ENCODE measurements at places on chromosomes 5 and 9. TPM values are rescaled to one million over a fixed set of nuclear protein-coding genes. Genes with fewer than 3 reads are reported as not detected.

The LCN9 gene
- not detected for total RNA-seq

The IL13 gene
- not detected for total RNA-seq

- DNase-seq = no peak
- H3K27ac ChIP-seq = no peak overlapping the region
- no peaks in the 10 kb centered on the region for H3K4me1 ChIP-seq
Observed at GRCh38 chr5:23991406-23991805, 484.0 kb downstream of the PRDM9 start.

GRCh38 chr5:2810644-2811043, 59.2 kb upstream of the IRX2 start:
- H3K27me3 ChIP-seq = peaks cover 47% of the 10 kb centered on the region
- no peak overlapping the region for H3K4me3 ChIP-seq
- no peak overlapping the region for H3K27ac ChIP-seq
- H3K4me1 ChIP-seq = no peaks in the 10 kb centered on the region
- no peak for DNase-seq
